D341Med (cell line): ENCODE measurements at places on chromosomes 2 and 18.

- DNase-seq: no peak
Observed at GRCh38 chr18:68172842-68173549, 541.9 kb downstream of the TMX3 start.

- no peak for DNase-seq
Observed at GRCh38 chr18:62331581-62332356, 6.7 kb downstream of the TNFRSF11A start.

GRCh38 chr18:59484561-59485328 is 125.7 kb upstream of the LMAN1 start:
- no peak for DNase-seq

GRCh38 chr2:159792599-159792998 is 5.4 kb downstream of the CD302 start:
- no peak for DNase-seq

- no peak for DNase-seq
Observed at GRCh38 chr2:192161656-192162290, 33.0 kb downstream of the TMEFF2 start.

DNA sequence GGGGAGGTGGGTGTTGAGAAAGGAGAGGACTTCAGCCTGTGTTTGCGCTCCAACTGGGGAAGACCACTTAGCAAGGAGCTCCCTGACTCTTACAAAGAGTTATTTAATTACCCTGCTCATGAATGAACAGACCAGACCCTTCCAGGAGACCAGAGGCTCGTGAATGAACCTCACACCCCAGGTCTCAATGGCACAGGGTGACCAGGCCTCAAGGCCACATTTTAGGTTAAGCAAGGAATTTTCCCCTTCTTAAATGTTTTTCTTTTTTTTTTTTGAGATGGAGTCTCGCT is 25.3 kb downstream of the SMAD7 start:
- no peak for DNase-seq

- DNase-seq: peak; percentile 65
Observed at GRCh38 chr2:235494716-235495372, 1.0 kb downstream of the AGAP1 start.

GRCh38 chr2:56287508-56287907 is 103.7 kb downstream of the CCDC85A start:
- no peak for DNase-seq

- DNase-seq: no peak
Observed at GRCh38 chr18:56593906-56594305, 44.5 kb downstream of the TXNL1 start.

DNA sequence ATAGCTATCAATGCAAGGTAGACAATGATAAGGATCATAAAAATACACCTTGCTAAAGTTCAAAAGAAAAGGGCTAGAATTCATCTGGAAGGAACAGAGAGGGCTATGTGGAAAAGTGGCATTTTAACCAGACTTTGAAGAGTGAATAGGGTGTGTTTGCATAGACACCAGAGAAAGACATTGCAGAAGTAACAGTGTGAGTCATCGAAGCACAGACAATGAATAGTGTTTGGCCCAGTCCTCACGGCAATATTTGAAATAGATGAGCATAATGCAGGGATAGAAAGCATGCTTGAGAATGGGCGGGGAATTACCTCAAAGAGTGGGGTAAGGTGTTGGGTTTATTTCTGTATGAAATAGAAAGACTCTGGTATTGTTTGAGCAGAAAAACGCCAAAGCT is 24.2 kb downstream of the MYT1L start:
- no peak for DNase-seq

- no peak for DNase-seq
Observed at GRCh38 chr2:45860136-45861121, 209.0 kb downstream of the PRKCE start.

DNA sequence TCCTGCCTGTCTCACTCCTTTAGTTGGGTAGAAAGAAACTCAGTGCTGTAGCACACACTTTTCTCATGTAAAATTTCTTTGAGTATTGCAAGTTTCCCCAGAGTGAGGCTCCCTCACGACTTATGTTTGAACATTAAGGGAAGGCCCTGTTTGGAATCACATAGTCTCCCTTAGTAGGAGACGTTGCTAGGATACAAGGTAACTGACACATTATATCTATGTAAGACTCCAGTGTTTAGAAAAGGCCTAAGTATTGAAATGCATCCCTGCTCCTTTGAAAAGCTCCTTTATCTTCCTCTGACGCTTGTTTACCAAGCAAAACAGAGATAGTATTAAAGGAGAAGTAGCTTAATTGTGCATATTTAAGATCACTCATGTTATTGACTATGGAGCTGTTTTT is 248.2 kb downstream of the PHLPP1 start:
- DNase-seq: no peak

GRCh38 chr18:39172695-39173421 is 1607.3 kb upstream of the CELF4 start:
- no peak for DNase-seq

DNA sequence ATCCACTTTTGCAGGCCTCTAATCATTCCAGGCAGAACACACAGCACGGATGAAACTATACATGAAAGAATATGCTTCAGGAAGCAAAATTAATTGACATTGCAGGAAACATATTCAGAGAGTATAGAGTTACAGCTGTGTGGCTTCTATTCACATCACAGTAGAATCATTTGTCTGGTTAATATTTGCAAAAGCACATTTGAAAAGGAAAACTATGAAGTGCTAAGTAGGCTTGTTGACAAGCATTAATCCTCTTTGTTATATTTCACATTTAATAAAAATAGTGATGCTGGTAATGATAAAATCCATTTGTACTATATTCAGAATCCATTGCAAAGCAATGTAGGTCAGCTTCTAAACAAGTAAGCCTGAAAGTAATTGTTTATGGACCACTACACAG is 32.2 kb upstream of the PIK3C3 start:
- DNase-seq: no peak

DNA sequence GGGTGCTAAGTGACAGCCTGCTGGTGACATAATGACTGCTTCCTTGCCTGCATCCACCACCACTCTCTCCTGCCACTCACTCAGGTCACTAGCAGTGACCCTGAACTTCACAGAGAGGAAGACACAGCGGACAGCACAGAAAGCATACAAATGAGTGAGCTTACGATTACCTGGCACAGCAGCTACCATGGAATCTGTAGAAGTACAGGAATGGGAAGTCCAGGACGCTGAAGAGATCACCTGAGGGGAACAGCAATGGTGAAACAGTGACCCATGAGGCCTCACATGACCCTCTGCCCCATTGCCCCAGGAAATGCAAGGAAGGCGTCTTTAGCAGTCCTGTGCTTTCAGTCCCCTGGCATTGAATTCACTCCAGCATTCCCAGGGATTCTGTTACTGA is 96.7 kb upstream of the RIOK3 start:
- DNase-seq: no peak

- DNase-seq: peak; percentile 62
Observed at GRCh38 chr18:46481048-46481846, 175.8 kb downstream of the LOXHD1 start.

DNA sequence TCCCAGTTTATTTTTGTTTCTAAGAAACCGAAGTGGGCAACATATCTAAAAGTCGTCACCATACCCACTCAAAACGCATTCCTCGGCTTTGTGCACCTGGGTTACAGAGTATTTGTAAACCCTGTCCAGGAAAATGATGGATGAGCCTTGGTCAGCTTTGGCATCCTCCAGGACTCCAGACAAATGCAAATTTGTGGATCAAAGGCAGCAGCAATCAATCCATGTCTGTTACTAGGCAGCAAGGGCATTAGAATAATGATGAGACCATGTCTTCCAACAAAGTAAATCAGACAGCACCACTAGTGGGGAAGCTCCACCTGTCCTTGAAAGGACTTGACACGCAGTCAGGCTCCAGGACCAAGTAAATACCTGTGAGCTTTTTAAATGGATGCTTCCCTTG is 672.6 kb upstream of the GYPC start:
- no peak for DNase-seq

GRCh38 chr2:108388045-108388444 is 10.3 kb downstream of the SULT1C4 start:
- DNase-seq: no peak

- no peak for DNase-seq
Observed at GRCh38 chr2:218897394-218898108, 16.9 kb downstream of the WNT10A start.

DNA sequence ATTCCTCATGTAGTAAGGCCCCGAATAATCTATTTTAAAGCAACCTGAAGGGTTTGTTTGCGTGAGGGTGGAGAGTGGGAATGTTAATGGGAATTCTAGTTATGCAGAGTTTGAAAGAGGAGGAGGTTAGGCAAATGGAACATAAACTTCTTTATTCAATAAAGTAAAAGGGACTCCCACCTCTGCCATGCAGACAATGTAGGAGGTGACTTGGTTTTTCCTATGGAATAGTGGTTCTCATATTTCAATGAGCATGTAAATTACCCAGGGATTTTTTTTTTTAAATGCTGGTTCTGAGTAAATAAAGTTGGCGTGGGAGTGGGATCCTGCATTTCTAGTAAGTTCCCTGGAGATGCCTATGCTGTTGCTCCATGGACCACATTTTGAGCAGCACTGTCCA is 367.9 kb downstream of the THSD7B start:
- DNase-seq: no peak

- no peak for DNase-seq
Observed at GRCh38 chr18:45384962-45385315, 230.3 kb upstream of the SLC14A2 start.

DNA sequence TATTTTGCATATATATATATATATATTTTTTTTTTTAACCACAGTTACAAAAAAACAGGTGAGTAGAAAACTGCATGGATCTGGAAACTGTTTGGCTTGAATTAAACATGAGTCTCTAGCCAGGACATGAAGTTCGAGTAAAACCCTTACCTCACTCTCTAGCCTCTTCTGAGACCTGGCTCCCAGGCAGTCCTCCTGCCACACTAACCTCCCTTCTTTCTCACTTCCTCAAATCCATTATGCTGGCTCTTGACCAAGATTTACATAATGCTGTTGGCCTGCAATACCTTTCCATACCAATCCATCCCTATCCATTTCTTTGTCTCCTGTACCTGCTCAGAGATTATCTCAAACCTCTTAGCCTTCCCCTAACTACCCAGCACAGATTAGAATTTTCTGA is 34.0 kb downstream of the PIGN start:
- DNase-seq: no peak

- DNase-seq: no peak
Observed at GRCh38 chr18:59871711-59872362, 28.0 kb upstream of the PMAIP1 start.

DNA sequence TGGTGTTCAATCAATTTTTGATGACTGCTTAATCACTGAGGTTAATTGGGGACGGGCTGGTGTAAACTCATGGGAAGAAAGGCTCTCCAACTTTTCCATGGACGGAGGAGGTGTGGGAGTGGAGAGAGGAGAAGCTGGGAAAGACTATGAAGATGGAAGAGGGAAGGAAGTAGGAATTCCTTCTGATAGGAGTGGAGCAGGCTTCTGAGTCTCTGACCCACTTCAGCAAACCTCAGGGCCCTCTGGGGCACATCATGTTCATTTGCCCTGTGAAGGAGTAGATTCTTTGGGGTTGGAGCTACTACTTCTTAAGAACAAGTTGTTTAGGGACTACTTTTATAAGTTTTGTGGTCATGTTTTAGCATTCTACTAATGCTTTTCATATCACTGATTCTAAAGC is 87.0 kb upstream of the MAP4K3 start:
- DNase-seq: no peak

GRCh38 chr2:167692191-167692590 is 555.2 kb downstream of the STK39 start:
- DNase-seq: no peak

- DNase-seq: peak; percentile 74
Observed at GRCh38 chr18:33495278-33495677, 54.8 kb upstream of the CCDC178 start.

DNA sequence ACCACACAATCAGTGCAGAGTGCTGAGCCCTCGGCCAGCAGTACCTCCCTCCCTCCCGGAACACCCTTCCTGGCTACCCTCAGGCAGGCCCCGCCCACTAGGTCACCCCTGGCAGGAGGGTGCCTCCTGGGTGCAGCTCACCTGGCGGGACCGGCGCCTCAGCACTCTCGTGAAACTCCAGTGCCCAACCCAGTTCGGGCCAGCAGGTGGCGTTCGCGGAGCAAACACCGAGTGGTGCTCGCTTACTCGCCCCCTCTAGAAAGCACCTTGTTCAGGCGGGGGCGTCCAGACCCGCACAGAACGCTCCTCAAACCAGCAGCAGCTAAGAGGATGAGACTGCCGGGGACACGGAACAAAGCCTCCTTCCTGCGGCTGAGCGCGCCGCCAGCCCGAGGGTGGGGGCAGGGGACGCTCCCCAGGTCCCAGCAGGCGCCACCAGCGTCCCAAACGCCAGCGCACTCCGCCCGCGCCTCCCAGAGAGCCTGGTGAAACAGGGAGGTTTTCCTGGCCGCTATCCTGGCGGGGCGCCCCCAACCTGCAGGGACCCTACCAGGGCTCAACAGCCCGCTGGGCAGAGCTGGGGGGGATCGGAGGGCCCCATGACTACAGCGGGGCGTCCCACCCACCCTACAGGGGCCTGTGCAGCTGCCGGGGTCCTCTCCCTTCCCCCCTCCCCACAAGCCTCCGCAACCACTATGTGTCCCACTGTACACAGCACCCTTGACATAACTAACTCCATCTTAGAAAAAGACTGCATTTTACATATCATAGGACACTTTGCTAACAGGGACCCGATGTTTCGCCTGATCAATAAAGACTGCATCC is 44.7 kb downstream of the MRPS5 start:
- peak; percentile 85 for DNase-seq

DNA sequence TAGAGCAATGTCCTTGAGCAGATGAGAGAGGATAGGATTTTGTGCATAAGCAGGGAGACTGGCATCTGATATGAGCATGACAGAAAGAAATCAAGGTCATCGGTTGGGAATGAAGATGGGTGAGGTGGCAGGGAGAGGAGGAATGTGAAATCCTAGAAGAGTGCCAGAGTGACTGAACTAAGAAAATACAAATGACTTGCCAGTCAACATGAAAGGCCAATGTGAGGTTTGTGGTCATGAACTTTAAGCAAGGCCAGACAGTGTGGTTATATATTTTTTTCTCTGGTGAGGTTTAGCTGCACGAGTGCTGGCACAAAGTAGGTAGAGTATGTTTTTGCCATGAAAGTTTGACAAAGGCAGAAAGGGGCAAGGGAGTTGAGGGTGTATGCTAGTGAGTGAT is 21.2 kb downstream of the QPCT start:
- DNase-seq: no peak

GRCh38 chr2:98569915-98570314 is 38.4 kb downstream of the COA5 start:
- DNase-seq: no peak

DNA sequence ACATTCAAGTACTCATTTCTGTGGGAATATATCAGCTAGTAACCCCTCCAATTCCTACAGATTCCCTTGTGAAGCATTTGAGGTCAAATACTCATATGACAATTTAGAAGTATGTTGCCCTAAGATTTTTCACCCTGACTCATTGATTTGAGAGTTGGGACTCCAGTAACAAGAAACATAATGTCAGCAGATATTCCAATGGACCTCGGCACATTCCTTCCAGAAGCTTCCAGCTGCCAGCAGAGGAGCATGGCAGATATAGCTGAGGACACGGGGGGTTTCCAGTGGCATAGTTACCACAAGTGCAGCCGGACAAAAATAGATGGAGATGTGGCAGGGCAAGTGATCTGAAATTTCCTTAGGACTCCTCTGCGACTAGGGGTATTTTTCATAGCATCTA is 101.9 kb upstream of the ARHGAP28 start:
- DNase-seq: no peak
